ENCODE measurements at places on chromosomes 7 and 10.

DNA sequence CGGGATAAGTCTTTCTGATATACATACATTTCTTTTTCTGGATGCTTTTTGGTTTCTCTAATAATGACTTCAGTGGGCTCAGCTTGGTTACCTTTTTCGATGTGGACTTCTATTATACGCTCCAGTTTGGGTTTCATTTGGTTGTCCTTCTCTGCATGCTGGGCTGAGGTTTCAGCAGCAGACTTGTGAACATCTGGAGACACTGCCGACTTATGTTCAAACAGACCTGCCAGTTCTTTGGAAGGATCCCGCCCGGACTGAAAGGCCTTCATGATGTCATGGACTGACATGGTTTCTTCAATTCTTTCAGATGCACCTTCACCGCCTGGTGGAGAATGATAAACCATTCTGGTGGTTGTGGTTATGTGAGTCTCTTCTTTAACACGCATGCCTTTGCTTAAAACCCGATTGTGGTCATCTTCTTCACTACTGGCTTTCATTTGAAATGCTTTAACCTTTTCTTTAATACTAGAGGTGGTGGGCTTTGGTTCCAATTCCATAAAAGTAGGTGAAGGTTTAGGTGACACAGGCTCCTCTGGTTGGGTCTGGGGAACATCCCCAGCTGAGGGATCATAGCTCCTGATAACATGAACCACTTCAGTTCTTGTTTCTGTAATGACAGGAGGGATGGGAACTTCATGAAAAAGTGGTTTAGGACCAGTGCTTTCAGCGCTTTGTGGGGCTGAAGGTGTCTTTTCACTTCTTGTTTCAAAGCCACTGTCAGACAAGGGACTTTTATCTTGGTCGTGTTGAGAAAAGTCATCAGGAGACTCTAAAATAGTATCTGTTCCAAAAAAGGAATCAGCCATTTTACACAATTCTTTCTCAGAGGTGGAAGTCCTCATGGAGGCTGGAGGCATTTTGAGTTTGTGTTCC lies 167.7 kb upstream of the CCDC6 start:
- DNase-seq = no peak

GRCh38 chr7:158469396-158470051 lies 118.1 kb downstream of the PTPRN2 start:
- no peak for DNase-seq

DNA sequence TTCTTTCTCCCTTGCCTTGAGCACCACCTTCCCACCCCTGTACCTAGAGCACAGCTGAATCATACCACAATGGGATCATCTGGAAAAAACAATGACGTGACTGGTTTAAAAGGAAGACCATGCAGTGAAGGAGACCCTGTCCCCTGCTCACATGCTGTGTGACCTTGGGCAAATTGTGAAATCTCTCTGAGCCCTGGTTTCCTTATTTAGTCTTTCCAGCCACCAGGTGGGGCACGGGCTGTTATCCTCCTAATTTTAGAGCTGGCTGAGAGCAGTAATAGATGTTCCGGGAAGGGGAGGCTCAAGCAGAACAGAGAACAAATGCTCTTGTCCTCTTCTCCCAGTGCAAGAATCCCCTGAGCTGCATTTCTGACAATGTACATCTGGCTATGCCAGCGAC lies 198.3 kb downstream of the RPS24 start:
- DNase-seq = no peak

DNA sequence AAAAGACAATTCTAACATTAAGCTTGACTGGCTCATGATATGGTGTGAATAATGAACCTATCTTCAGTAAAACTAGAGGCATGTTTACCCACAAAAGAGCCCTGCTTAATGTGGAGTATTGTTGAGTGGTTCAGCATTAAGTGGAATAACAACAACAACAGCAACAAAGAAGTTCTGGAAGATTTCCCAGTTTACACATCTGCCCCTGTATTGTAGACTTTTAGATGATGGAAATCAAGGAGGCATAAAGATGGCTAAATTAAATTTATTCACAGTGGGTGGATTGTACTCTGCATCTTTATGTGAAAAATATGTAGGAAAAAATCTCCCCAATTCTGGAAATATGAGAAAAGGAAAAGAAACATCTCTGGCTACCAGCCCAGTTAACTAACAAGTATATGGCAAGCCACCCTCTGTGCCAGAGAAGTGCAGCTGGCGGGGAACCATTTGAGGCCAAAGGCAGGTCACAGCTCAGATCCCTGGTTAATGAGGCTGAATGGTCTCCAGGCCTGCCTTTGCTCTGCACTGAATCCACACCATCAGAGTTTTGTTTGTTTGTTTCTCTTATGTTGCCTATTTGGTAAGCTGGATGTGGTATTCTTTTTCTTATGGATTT lies 186.0 kb downstream of the SEMA3D start:
- DNase-seq = no peak

GRCh38 chr7:158572000-158572828 lies 15.4 kb downstream of the PTPRN2 start:
- no peak for DNase-seq

GRCh38 chr10:16843252-16843870 lies 26.1 kb upstream of the RSU1 start:
- no peak for DNase-seq

GRCh38 chr7:141906285-141906684 lies 9.9 kb upstream of the OR9A4 start:
- no peak for DNase-seq

DNA sequence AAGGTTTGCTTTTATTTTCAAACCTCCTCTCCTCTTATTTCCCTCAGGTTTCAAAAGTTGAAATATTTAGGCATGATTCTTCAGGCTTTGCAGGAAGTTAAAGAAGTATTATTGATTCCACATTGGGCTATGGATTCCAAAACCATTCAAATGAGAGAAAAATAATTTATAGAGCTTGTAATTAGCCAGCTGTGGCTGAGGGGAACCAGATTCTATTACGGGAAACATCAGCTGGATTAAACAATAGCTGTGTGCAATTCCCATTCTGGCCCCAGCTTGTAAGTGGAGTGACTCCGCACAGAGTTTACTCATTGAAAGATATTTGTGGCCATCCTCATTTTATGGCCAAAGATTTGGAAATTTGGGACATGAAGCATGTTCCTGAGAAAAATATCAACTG lies 77.0 kb upstream of the PHYHIPL start:
- no peak for DNase-seq

GRCh38 chr7:70738151-70738885 lies 393.6 kb upstream of the GALNT17 start:
- peak; percentile 73 for DNase-seq

GRCh38 chr10:110420401-110421193 lies 77.1 kb upstream of the DUSP5 start:
- peak; percentile 68 for DNase-seq

DNA sequence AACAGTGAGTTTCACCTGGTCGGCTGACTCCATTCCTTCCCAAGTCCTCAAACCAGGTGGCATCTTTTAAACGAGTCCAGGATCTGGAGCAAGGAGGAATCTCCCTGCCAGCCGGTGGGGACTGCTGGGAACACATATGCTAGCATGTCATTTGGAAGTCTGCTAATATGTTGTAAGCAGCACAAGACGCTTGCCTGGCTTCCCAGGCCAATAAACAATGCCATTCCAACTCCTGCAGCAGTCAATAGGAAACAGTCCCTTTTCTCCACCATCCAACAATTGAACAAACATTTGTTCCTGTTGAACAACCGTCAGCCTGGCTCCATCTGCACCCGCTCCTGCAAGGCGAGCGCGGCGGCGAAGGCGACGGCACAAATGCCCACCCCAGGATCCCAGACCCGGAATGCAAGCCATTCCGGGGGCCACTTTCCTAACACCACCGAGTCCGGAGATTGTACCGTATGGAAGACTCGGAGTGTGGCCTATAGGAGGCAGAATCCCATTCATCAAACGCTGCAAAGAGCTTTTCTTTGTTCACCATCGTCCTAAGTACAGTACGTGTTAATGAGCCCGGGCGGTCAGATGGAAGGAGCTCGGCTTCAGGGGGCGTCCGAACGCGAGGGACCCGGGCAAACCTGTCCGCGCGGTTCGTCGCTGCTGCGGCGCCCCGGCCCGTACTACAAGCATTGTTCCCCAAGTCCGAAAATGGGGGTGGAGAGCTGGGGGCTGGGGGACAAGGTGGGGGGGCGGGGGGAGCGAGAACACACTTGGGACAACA lies 1.6 kb downstream of the FAM53B start:
- no peak for DNase-seq

DNA sequence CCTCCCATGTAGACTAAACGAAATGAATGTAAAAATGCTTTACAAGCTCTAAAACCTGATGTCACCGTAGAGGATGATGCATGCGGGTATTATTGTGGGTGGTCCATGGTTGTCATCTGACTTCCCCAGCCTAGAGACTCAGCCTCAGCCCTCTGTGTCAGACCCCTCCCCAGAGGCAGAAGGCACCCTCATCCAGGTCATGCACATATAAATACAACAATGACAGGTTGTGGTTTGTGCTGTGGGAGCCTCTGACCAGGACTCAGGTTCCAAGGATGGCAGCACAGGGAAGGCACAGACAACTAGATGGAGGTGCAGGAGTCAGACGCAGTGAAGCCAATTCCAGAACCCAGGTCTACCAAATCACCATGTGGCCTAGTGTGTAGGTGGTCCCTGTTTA lies 3.3 kb upstream of the NODAL start:
- DNase-seq = no peak

- DNase-seq = no peak
Observed at GRCh38 chr10:133127291-133128125, 32.5 kb upstream of the KNDC1 start.

- no peak for DNase-seq
Observed at GRCh38 chr10:32153931-32154330, 97.7 kb upstream of the KIF5B start.

DNA sequence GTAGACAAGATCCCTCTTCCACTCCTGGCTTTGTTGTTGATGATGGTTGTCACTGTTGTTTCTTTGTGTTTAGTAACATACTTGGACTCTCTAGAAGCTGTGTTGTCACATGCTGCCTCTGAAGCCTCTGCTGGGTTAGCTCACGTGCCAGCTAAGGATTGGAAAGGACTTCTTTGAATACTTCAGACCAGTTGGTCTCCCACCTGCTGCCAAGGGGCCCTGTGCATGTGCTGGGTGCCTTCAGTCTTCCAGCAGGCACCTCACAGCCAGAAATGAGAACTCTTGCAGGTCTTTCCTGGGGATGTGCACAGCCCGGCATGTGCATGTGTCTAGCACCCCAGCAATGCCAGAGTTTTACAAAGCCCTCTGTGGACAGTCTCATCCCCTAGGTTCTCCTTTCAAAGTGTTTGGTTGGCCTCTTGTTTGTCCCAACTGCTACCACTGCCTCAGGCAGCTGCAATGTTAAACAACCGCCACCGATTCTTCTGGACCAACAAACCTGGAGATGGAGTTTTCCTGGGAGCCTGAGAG lies 21.7 kb upstream of the NCAPG2 start:
- no peak for DNase-seq

DNA sequence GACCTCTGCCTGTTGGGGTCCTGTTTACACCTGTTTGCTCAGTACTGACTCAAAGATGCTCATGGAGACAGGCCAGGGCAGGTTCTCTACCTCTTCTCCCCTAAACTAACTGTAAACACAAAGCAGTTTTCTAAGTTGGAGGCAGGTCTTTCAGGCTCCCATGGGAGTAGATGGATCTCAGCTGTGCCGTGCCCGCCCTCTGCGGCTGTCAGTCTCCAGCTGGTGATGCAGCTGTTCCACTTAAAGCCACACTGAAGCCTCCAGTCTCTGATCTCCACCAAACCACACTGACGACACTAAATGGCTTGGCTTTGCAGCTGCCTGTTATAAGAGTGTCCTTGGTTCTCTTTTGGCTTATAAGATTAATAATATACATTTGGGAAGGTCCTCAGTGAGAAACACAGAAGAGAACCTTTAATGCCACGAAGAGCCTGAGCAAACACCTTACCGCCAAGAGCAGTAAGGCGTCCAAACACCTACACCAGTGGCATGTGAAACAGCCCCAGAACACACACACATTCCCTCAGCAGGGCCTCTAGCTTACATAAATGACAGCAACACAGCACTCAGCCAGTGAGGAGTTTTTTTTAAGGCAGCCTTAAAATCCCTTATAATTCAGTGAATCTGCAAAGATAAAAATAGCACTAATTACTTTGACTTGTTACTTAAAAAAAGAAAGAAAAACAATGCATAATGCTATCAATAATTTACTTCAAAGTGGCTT lies 60.4 kb upstream of the KCNIP2 start:
- DNase-seq = no peak

DNA sequence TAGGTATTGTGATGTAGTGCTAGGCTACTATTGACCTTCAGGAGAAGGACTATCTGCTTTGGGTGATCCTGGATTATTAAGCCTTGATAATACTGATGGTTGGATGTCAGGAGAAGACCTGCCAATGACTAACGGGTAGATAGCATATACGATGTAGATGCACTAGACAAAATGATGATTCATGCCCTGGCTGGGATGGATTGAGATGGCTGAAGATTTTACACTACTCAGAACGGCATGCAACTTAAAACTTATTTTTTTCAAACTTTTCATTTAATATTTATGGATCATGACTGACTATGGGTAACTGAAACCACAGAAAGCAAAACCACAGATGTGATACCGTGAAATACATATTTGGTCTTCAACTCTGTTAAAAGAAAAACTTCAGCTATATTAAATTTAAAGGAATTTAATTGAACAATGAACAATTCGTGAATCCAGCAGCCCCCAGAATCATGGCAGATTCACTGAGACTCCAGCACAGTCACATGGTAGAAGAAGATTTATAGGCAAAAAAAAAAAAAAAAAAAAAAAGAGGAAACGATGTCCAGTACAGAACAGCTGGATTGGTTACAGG lies 124.6 kb upstream of the CDK13 start:
- no peak for DNase-seq

- DNase-seq = no peak
Observed at GRCh38 chr7:35253710-35254495, at the start of gene TBX20. Gene TBX20, minus strand, starts transcription at chr7:35254100. Its CDS starts 480 bp downstream, at chr7:35253620.

DNA sequence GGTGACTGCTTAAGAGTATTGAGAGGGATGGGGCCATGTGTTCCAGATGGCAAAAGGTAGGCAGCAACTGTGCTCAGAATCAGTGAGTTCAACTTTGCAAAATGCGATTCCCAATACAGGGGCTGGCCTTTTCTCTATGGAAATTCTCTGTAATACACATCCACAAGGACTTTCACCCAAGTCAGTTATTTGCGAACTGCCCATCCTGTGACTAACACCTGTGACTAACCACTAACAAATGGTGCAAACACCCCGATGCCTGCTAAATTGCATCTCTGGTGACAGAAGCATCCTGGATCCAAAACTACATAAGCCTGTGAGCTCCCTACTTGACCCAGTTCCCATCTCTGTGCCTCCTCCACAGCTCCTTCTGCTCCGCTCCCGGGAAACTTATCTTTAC lies 9.0 kb upstream of the CUZD1 start:
- DNase-seq = no peak

DNA sequence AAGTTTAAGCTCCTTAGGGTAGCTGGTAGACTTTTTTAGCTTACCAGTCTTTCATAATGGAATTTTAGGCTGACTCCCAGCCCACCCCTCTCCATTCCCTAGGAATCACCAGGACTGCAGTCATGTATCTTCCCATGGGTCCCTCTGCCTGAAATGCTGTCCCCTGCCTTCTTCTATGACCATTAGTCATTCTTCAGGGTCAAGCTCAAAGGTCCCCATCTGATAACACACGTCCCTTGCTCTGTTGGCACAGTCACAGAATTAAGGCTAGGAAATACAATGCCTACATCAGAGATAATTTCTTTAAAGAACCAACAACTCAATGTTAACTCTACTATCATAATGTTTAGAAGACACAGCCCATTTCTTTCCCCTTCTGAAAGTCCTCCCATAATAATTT lies 140.6 kb downstream of the RAPGEF5 start:
- DNase-seq = no peak

All from sciatic nerve (tissue), 2 donors.